ENCODE measurements at places on chromosomes 1 and 21.
A peak's percentile ranks its signal among the peaks of the same experiment; 100 is the strongest.

- DNase-seq: no peak
These were observed 75.3 kb upstream of the ARTN start for GRCh38 chr1:43858324-43858723.

DNA sequence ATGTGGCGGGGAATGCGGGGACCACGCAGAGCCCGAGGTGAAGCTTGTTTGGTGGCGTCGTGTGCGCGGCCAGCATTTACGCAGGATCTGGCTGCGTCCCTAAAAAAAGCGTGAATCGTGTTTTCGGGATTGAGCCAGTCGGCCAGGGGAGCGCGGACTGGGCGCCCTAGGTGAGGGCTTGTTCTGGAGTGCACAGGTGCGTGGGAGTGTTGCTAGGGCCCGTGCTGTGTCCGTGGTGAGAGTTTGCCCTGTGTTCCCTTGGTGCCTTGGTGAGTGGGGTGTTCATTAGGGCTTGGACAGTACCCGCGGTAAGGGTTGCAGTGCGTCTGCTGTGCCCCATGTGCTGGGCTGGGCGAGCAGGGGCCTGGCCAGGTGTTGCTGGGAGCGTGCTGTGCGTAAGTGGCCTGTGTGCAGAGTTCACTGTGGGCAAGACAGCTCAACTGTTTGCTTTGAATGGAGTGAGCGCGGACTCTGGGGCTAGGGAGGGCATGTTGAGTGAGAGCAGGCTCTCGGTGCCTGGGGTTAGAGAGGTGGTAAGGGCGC is 673 bp downstream of the CD46 start:
- DNase-seq: peak; percentile 39

- DNase-seq: no peak
These were observed 48.4 kb downstream of the ADAMTS5 start for GRCh38 chr21:26918323-26919079.

GRCh38 chr1:226637147-226637935 is 88.8 kb downstream of the STUM start:
- peak; percentile 53 for DNase-seq

GRCh38 chr1:104932030-104932915 is 1182.6 kb downstream of the AMY1C start:
- DNase-seq: no peak

DNA sequence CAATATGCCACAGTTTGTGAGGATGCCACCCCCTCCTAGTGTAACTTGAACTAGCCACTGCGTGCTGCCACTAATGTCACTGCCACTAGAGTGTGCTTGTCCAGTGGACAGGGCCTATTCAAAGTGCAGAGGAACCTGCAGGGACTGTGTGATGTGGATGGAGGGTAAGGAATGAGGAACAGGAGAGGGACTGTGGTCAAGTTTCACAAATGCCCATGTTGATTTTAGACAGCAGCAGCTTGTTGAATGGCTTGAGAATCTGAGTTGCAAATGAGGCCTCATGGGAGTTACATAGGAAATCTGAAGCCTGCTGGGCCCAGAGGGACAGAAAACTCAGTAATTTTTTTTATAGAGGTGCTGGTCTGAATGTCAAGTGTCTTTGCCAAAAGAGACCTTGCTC is 112.3 kb downstream of the HHAT start:
- no peak for DNase-seq

- no peak for DNase-seq
These were observed 126.4 kb downstream of the DMRTB1 start for GRCh38 chr1:53585565-53585964.

- no peak for DNase-seq
These were observed 10.1 kb upstream of the GSTM3 start for GRCh38 chr1:109750920-109751319.

DNA sequence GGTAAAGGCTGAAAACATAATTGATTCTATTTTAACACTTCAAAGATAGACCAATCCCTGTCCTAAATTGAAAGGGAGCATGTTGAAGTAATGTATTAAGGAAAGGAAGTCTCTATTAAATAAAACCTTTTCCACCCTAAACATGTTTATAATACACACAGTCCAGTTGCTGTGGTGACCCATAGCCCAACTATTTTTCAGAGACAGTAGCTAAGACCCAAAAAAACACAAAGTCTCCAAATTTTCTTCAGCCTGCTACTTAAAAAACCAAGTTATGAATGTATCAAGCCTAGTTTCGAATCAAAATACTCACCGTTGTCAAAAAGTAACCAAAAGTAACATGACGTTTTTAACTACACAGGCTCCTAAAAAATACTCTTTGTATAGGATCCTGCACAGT is 1.6 kb downstream of the ELK4 start:
- DNase-seq: no peak

DNA sequence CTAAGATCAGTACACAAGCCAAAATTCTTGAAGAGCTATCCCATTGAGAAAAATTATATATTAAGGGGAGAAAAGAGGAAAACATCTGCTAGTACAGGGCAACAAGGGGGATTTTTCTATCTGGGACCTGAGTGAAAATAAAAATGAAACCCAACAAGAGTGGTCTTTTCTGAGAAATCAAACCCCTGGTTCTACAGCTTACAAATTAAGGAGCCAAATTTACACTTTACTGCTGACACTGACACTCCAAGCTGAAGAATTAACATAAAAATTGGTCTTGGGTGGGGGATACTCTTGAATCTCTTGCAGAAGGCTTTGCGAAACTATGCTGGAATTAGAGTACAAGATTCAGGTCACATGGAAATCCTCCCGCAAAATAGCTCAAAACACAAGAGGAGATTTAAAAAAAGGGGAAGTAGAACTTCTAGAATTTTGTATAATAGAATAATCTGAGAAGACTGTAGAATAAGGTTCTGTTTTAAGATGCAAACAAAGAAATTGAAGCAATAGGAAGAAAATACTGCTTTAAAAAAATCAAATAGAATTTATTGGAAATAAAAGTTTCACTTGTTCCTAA is 32.1 kb upstream of the HSPA13 start:
- DNase-seq: no peak

- DNase-seq: peak; percentile 25
These were observed 3.8 kb downstream of the RAB3B start for GRCh38 chr1:51986718-51987117.

DNA sequence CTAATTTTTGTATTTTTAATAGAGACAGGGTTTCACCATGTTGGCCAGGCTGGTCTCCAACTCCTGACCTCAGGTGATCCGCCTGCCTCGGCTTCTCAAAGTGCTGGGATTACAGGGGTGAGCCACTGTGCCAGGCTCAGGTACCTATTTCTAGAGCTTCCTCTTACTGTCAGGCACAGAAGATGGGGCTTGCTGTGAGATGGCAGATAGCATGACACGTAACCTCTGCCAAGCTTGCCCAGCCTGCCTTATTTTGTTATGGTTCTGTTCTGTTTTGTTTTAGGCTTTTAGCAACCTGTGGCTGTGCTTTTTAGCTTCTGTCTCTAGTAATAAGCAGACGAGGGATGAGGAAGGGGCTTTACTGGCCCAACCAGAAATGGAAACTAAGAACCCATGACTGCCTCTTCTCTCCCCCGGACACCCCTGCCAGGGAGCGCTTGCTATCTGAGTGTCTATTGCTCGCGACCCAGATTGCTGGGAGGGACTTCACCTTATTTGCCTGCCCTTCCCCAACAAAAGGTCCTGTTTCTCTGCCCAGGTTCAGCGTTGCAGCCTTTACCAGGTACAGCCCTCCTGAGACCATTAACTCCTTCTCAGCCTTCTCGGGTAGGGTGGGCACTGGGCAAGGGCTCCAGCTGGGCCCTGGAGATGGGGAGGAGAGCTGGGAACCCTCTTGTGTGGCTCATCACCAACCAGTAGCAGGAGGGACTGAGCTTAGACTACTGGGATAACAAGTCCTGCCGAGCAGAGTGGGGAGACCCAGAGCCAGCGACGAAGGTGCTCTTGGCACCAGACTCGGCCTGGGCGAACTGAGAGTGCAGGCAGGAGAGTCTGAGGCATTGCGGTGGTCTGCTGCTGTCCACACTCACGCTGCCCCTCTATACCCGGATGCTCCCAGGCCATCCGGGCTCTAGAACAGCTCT is 13.5 kb upstream of the LGR6 start:
- DNase-seq: no peak

DNA sequence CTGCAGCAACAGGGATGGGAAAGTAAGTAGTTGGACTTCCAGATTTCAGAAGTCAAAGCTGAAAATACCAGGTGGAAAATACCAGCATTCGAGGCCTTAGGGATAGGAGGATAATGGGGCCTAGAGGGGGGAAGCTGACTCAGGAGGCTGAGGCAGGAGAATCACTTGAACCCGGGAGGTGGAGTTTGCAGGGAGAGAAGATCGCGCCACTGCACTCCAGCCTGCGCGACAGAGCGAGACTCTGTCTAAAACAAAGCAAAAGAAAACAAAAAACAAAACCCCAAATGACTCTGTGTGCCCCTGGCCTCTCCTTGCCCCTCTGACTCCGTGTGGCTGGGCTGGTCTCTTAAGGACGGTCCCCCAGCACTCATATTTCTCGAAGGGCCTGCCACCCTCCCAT is 3.4 kb downstream of the SH2D2A start:
- DNase-seq: no peak
